ENCODE measurements at places on chromosomes 3 and 15. TPM values are rescaled to one million over a fixed set of nuclear protein-coding genes. Genes with fewer than 3 reads are reported as not detected.

The ZIC1 gene
- 0.26 TPM for total RNA-seq

The NOX5 gene
- total RNA-seq: 0.33 TPM

The FSTL1 gene
- 309 TPM for total RNA-seq

The P2RY14 gene
- total RNA-seq: not detected

The LXN gene
- 168 TPM for total RNA-seq

The CSNK1G1 gene
- total RNA-seq: 29.3 TPM

The LRRK1 gene
- total RNA-seq: 12.2 TPM

The C3orf33 gene
- total RNA-seq: 3.6 TPM

The RAB43 gene
- 12.1 TPM for total RNA-seq

The STT3B gene
- 259 TPM for total RNA-seq

The SUCLG2 gene
- 87.4 TPM for total RNA-seq

The C3orf22 gene
- not detected for total RNA-seq

The COL8A1 gene
- total RNA-seq: 24.7 TPM

The ITGB5 gene
- 135 TPM for total RNA-seq

The ANKUB1 gene
- not detected for total RNA-seq

The TGM4 gene
- total RNA-seq: not detected

The PRRT3 gene
- 3.8 TPM for total RNA-seq

The CYP1A2 gene
- not detected for total RNA-seq

The PIK3CA gene
- 24.7 TPM for total RNA-seq

The THSD4 gene
- 58.0 TPM for total RNA-seq

The C3orf85 gene
- total RNA-seq: not detected

The LRTM1 gene
- total RNA-seq: not detected

The FEZF2 gene
- total RNA-seq: not detected

The LINGO1 gene
- not detected for total RNA-seq

The GPR27 gene
- total RNA-seq: under 0.01 TPM

The ZDHHC23 gene
- total RNA-seq: 0.77 TPM

The ERICH6 gene
- total RNA-seq: under 0.01 TPM

The EPM2AIP1 gene
- total RNA-seq: 10.5 TPM

The RHOV gene
- not detected for total RNA-seq

The FOXB1 gene
- total RNA-seq: not detected

The CPLX3 gene
- not detected for total RNA-seq

The FXR1 gene
- total RNA-seq: 229 TPM

The SNTN gene
- total RNA-seq: not detected

The CX3CR1 gene
- under 0.01 TPM for total RNA-seq

The MELTF gene
- total RNA-seq: 5.0 TPM

The C15orf39 gene
- total RNA-seq: 2.3 TPM

The VILL gene
- 6.7 TPM for total RNA-seq

The UCN2 gene
- total RNA-seq: 0.66 TPM

The ITIH3 gene
- total RNA-seq: 0.17 TPM

The IQCF5 gene
- total RNA-seq: not detected

The PLCL2 gene
- total RNA-seq: 11.0 TPM

The EXOSC7 gene
- 58.8 TPM for total RNA-seq

The HRG gene
- not detected for total RNA-seq

The ITPKA gene
- total RNA-seq: 3.9 TPM

The RYR3 gene
- 0.17 TPM for total RNA-seq

The IL17RD gene
- total RNA-seq: 2.1 TPM

The ACKR4 gene
- total RNA-seq: 1.8 TPM

The FES gene
- total RNA-seq: 23.4 TPM

The PLSCR4 gene
- total RNA-seq: 36.7 TPM

The CYP1A1 gene
- under 0.01 TPM for total RNA-seq

The MST1R gene
- 1.5 TPM for total RNA-seq

Measured in fibroblast of lung (primary cell).